Endothelial cell (in vitro differentiated cells): ENCODE measurements at places on chromosomes 1 and 21. TPM values are rescaled to one million over a fixed set of nuclear protein-coding genes. Genes with fewer than 3 reads are reported as not detected.

- DNase-seq: no peak
Measured at GRCh38 chr1:109767637-109768334, 4.1 kb upstream of the EPS8L3 start.

TMEM81 gene
- 3.7 TPM for total RNA-seq

RIMS3 gene
- total RNA-seq: 5.4 TPM

UBR4 gene
- 223 TPM for total RNA-seq

HAO2 gene
- not detected for total RNA-seq

- DNase-seq: no peak
Measured at GRCh38 chr1:8397511-8397910, 79.6 kb downstream of the SLC45A1 start.

- no peak for DNase-seq
Measured at GRCh38 chr1:57789936-57790335, 366.1 kb upstream of the DAB1 start.

- DNase-seq: no peak
Measured at GRCh38 chr1:156812293-156812990, 4.2 kb downstream of the SH2D2A start.

- no peak for DNase-seq
Measured at GRCh38 chr1:145688328-145688727, 18.8 kb downstream of the PDZK1 start.

- DNase-seq: no peak
Measured at GRCh38 chr1:63705078-63705477, 68.7 kb upstream of the ROR1 start.

PRKCZ gene
- 23.1 TPM for total RNA-seq

GRCh38 chr1:175377394-175377793 is 184.8 kb upstream of the KIAA0040 start:
- DNase-seq: no peak

DNA sequence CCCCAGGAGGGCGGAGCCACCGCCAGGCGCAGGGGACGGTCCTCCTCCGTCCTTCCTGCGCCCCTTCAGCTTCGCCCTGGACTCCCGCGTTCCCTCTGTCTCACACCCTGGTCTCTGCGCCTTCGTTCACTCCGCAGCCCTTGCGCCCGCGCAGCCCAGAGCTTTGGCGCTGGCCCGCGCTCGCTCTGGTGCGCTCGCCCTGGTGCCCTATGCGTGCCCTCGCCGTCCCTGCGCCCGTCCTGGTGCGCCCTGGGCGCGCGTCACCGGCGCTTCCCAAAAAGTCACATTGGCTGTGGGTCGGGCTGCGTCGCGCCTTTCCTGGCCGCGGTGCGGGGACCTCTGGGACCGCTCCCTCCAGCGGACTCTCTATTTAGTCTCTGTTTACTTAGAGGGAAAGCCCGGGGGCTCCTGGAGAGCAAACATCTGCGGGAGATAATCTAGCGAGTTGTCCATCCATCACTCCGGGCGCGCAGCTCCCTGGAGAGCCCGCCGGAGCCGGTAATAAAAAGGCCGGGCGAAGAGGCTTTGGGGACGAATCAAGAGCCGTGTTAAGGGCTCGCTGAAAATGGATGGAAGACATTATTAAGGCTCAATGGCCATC is 178.6 kb downstream of the PRDM16 start:
- DNase-seq: peak; percentile 26
